Stimulated activated CD8-positive, alpha-beta memory T cell treated with anti-CD3 and anti-CD28 coated beads, Interleukin-12 subunit alpha, Interleukin-12 subunit beta, amount 100 ng/mL, for 1 hour (primary cell): ENCODE measurements at places on chromosomes 7 and 10.

GRCh38 chr7:47561715-47562446, 20.0 kb downstream of the TNS3 start:
- DNase-seq: no peak

GRCh38 chr10:21934307-21934706, 69.2 kb downstream of the DNAJC1 start:
- no peak for DNase-seq

- DNase-seq: no peak
Measured at GRCh38 chr10:131070856-131071255, 240.7 kb downstream of the TCERG1L start.

GRCh38 chr10:114307731-114308130, 68.7 kb downstream of the VWA2 start:
- DNase-seq: no peak

- DNase-seq: no peak
Measured at GRCh38 chr10:93680412-93681047, 21.9 kb downstream of the FRA10AC1 start.

- no peak for DNase-seq
Measured at GRCh38 chr10:113525713-113526112, 27.1 kb upstream of the HABP2 start.

GRCh38 chr10:115278294-115278693, 185.1 kb downstream of the ATRNL1 start:
- no peak for DNase-seq

GRCh38 chr10:70558871-70559810, 43.4 kb downstream of the PRF1 start:
- peak; percentile 54 for DNase-seq

- DNase-seq: no peak
Measured at GRCh38 chr10:70549351-70549961, 53.1 kb downstream of the PRF1 start.
